ENCODE measurements at places on chromosomes 13 and 19.

DNA sequence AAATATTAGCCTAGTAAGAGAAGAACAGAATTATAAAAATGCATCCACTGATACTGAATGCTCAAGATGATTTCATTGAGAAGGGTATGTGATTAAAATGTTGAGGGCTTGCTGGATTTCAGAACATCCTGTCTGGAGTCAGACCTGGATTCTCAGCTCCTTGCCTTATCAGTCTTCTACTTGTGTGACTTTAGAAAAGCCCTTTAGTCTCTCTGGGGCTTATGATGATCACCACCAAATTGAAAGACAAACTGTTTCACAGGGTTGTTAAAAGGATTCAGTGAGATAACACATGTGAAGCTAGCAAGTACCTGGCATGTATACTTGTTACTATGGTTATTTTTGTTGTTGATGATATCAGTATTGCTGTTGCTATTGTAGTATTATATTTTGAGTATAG, 118.4 kb downstream of the GPC6 start:
- DNase-seq: no peak

GRCh38 chr13:73870970-73871935, 263.0 kb downstream of the KLF12 start:
- DNase-seq: no peak

DNA sequence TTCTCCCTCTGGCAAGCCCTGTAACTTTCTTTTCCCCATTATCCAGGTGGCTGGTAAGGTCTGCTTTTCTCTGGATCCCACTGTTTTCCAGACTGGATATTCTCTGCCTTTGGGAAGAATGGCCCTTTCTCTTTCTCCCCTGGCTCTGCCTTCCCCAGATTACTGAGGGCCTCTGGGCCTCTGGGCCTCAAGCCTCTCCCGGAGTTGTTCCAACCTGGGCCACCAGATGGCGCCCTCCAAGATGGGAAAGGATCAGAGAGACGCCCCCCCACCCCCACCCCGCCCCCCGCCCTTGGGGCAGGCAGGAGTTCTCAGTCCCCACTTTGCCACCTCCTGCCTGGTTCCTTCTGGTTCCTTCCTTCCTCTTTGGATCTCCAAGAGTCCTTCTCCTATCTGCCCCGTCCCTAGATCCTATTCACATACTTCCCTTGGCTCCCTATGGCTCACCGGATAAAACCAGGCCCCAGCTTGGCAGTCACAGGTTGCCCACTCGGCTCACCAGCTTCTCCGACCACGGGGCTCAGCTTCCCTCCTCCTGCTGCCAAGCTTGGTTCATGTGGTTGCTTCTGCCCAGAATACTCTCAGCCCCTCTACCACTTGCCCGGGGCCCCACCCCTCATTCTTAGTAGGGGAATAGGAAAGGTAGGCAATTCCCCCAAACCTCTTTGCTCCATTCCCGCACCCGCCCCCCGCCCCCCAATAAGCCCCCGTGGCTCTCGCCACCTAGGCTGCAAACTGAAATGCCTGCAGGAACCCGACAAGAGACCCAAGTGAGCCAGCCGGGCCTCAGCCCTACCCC, 13.1 kb downstream of the EPS8L1 start:
- peak; percentile 74 for DNase-seq

DNA sequence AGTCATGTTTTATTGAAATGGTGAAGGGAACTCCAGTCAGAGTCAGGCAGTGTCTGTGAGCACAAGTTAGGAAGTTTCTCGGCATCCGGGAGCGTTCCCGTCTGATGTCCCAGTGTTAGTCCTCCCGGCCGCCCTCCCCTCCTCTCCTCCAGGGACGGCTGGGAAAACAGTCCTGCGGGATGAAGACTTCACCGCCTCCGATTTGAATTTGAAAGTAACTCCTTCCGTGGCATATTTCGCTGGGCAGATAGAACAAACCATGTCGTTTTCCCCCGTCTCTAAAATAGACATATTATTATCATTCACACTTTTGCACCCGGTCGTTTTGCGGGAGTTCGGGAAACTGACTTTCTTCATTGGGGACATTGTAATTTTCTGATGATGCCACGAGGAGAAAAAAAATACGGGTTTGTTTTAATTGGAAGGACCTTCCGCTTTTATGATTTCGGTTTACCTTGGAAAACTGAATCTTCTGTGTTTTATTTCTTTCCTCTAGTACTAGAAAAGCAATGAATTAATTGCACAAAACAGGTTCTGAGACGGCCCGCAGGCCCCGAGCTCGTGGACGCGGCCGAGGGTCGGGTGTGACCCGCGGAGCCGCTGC, 76.6 kb downstream of the ZIC5 start:
- DNase-seq: peak; percentile 4

- DNase-seq: no peak
These were observed 247.3 kb upstream of the SOX21 start for GRCh38 chr13:94959626-94960025.

DNA sequence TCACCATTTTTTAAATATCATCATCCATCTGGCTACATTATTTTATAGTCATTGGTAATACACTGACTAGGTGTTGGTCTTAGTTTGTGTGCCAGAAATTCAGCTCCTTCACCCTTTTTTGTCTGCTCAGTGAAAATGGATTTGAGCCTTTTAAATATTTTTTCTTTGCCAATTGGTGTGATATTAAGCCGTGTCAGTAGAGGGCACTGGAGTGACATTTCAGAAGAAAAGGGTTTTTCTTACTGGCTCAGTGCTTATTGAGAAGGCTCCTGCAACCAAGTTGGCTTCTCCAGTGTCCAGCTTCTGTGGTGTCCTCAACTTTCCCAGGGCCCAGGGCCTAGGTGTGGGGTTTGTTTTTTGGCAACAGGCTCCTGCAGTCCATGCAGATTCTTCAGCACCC, 546.6 kb downstream of the DACH1 start:
- DNase-seq: peak; percentile 55

DNA sequence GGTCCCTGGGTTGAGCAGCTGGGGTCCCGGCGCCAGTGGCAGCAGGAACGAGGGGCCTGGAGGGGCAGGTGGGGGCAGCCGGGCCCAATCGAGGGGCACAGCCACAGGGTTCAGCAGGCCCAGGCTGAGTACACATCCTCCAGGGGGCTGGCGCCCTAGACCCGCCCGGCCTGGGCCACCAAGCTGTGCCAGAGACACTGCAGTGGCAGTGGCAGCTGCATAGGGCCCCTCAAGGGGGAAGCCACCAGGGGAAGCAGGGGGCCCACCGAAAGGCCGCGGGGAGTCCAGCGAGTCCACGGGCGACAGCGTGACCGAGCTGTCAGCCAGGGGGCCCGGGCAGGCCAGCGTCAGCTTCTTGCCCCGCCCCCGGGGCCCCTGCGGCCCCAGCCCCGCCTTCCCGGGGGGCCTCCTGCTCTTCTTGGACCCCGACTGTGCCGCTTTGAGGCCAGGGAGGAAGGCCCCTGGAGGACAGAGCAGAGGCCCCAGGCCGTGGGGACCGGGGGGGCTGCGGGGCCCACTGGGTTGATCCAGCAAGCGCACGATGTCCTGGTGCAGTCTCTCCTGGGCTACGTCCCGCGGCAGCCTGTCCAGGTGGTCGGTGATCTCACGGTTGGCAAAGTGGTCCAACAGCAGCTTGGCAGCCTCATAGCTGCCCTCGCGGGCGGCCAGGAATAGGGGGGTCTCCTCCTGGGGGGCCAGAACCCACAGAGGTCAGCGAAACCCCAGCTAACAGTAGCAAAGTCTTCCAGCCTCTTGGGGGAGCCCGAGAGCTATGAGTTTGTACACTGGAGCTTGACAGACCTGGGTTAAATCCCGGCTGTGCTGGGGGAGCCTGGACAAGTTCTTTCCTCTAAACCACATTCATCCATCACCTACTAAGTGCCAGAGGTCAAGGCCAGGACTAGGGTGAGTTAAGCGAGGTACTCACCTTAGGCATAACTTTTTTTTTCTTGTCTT, 39.5 kb downstream of the NOTCH3 start:
- DNase-seq: no peak

- no peak for DNase-seq
These were observed 13.5 kb upstream of the F7 start for GRCh38 chr13:113091891-113092775.

DNA sequence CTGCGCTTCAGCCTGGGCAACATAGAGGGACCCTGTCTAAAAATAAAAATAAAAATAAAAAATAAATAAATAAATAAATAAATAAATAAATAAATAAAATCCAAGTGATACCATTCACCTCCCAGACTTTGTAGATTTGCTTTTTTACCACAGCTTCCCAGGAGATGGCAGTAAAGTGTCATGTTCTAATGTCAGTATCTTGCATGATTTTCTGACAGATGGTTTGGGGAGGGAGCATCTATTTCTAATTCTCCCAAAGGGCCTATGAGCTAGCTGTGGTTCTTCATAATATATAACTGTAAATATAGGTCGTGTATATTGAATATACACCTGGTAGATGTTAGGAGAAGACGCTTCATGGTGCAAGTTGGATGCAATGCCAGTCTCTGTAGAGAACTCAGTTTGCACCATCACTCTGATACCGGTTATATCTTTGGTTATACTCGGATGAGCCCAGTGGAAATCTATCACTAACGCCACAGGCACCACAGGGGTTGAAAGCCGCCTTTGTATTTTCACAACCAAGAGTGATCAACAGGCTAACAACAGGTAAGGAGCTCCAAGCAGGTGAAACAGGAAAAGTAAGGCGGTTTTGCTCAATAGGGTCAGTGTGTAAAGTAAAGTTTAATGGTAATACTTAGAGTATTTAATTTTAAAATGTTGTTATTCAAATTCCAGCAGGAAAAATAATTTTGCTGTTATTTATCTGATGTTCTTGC, 13.9 kb downstream of the APLP1 start:
- DNase-seq: peak; percentile 66

- no peak for DNase-seq
These were observed 113.3 kb upstream of the SOX1 start for GRCh38 chr13:111953546-111954178.

GRCh38 chr13:110360598-110360997, 53.5 kb downstream of the COL4A2 start:
- DNase-seq: no peak

DNA sequence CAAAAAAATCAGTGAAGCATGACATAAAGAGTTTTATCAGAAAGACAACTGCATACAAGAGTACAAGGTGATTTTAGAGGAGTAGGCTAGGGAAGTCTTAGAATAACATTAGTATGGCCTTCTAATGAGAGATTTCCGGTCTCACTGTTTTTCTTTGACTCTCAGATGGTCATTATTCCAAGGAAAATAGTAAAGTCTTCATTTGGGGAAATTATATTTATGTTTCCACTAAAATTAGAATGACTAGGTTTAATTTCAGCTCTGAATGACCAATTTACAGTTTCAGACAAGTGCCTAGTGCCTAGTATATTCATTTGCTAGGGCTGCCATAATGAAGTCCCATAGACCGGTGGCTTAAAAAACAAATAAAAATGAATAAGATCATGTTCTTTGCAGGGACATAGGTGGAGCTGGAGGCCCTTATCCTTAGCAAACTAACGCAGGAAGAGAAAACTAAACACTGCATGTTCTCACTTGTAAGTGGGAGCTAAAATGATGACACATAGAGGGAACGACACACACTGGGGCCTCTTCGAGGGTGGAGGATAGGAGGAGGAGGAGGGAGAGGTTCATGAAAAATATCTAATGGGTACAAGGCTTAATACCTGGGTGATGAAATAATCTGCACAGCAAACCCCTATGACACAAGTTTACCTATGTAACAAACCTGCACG, 303.1 kb downstream of the PCDH9 start:
- DNase-seq: no peak

DNA sequence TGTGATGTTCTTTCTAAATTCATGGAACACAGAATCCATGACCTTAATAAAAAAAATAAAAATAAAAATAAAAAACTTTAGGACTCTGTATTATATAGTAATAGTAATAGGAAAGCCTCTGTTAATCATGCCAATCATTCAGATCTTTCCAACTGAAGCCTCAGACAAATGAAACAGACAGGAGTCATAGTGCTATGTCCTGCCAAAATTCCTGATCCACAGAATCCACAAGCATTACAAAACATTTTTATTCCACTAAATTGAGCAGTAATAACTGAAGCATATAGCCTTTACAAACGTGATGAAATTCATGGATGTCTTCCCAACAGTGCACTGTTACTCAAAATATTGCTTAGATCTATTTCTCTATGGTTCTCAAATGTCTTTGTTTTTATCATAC, 820.6 kb upstream of the PCDH9 start:
- no peak for DNase-seq

All from suppressor macrophage (primary cell).